DND-41 (cell line): ENCODE measurements at places on chromosomes 1 and 21.

- DNase-seq = no peak
- no peak overlapping the region for H3K27ac ChIP-seq
- H3K4me3 ChIP-seq = no peak overlapping the region
- H3K27me3 ChIP-seq = no peaks in the 10 kb centered on the region
- no peaks in the 10 kb centered on the region for H3K36me3 ChIP-seq
Measured at GRCh38 chr1:225940385-225941151, 452 bp downstream of the LEFTY2 start.

DNA sequence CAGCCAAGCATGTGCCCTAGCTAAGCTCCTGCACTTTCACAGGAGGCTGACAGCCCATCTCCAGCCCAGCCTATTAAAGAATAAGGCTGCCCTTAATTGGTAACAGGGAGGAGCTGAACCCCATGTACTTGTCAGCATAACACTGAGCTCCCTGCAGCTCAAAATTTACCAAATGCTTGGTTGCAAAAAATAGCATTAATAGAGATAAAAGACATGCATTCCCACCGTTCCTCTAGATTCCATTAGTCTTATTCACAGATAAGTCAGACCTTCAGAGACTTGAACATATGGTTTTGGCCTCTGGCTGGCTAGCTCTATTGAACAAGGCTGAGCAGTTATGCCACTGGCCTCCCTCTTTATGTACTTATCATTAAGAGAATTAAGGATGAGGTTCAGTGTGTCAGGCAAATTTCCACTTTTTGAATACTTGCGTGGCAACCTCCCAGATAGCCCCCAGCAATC lies 29.2 kb downstream of the OLFML3 start:
- no peak overlapping the region for H3K27ac ChIP-seq
- no peaks in the 10 kb centered on the region for H3K4me1 ChIP-seq
- no peak overlapping the region for H3K4me3 ChIP-seq
- no peaks in the 10 kb centered on the region for H3K36me3 ChIP-seq

DNA sequence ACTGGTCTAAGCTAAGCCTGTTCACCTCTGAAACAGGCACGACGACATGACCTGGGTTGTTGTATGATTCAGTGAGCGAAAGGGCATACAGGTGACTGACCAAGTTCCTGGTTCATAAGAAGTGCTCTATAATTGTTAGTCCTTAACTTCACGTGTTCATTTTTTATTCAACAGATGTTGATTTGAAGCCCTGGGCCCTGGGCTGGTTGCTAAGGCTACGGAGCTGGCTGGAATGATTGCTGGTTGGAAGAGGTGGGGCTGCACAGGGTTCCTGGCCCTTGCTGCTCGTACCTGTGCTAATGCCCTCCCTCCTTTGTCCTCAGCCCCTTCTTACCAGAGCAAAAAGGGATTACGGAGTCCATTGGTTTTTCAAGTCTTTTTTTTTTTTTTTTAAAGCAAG lies 111.3 kb upstream of the CSF3R start:
- no peak overlapping the region for H3K27ac ChIP-seq
- no peak for DNase-seq
- peaks cover 17% of the 10 kb centered on the region for H3K27me3 ChIP-seq
- H3K36me3 ChIP-seq = no peaks in the 10 kb centered on the region

GRCh38 chr1:29753771-29754572 lies 517.6 kb downstream of the PTPRU start:
- DNase-seq = no peak
- peaks cover 4% of the 10 kb centered on the region for H3K27me3 ChIP-seq
- H3K27ac ChIP-seq = no peak overlapping the region
- no peaks in the 10 kb centered on the region for H3K36me3 ChIP-seq
- no peaks in the 10 kb centered on the region for H3K4me1 ChIP-seq
- no peak overlapping the region for H3K4me3 ChIP-seq

DNA sequence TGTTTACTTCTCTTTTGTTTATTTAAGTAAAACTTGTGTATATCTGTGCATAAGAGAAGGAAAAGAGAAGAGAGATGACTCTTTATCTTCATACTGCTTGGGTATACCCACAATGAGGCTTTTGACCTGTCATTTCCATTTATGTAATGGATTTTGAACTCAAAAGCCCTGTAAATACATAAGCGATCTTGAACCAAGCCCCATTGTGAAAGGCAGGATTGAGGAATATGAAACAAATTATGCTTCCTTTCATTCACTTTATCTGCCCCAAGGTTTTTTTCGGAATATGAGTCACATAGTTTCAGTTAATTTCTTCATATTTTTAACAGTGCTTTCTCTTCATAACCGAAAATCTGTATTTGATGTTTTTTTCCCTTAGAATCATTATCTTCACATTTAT lies 21.4 kb downstream of the CNST start:
- no peak for DNase-seq
- H3K4me1 ChIP-seq = no peaks in the 10 kb centered on the region
- no peak overlapping the region for H3K4me3 ChIP-seq
- no peaks in the 10 kb centered on the region for H3K27me3 ChIP-seq
- H3K36me3 ChIP-seq = peaks cover 23% of the 10 kb centered on the region

GRCh38 chr1:154768456-154769125 lies 101.5 kb downstream of the KCNN3 start:
- no peak overlapping the region for H3K4me3 ChIP-seq
- H3K36me3 ChIP-seq = no peaks in the 10 kb centered on the region
- DNase-seq = no peak
- H3K27ac ChIP-seq = no peak overlapping the region

- H3K4me1 ChIP-seq = no peaks in the 10 kb centered on the region
- no peaks in the 10 kb centered on the region for H3K36me3 ChIP-seq
- H3K27ac ChIP-seq = no peak overlapping the region
Measured at GRCh38 chr1:68285046-68285445, 52.7 kb upstream of the WLS start.

DNA sequence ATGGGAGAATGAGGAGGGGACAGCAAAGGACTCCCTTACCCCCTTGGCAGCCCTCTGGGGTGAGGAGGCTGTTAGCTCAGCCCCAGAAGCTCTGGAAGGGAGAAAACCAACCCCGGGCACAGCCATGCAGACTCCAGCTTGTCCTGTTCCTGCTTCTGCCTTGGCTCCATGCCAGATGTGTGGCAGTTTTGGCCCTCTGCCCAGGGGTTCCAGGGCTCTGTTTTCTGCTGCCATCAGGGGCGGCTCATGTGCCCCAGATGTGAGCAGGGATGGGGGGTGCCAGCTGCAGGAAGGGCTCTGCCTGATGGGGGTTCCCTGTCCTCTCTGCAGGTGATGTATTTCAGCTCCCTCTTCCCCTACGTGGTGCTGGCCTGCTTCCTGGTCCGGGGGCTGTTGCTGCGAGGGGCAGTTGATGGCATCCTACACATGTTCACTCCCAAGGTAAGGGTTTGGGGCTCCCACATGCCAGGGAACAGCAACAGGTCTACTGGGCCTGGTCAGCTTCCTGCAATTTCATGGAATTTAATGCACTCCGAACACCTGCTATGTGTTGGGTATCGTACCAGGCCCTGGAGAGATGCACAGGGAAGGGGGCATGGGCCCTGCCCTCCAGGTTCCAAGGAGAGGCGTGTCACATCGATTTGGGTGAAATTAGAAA lies 26.1 kb downstream of the SLC6A17 start:
- no peaks in the 10 kb centered on the region for H3K4me1 ChIP-seq
- H3K27me3 ChIP-seq = peaks cover 6% of the 10 kb centered on the region
- no peak overlapping the region for H3K27ac ChIP-seq

DNA sequence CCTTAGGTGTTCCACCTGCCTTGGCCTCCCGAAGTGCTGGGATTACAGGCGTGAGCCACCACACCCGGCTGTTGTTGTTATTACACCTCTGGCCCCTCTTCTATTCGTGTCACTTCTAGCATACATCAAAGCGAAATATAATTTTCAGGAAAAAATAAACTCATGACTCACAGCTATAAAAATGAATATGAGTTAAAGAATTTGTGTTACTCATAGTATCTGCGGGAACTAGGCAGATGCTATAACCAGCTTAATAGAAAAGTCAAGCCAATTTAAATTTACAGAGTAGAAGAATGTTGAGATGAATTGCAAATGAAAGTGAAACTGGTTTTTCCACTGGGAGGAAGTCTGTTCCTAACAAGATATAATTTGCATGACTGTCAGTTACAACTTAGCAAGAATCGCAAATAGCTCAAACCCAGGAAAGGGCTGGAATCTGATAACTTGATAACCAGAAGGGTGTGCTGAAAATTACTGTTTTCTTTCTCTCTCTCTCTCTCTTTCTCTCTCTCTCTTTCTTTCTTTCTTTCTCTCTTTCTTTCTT lies 11.2 kb downstream of the OR2W3 start:
- H3K4me1 ChIP-seq = peaks cover 21% of the 10 kb centered on the region
- H3K27ac ChIP-seq = peak overlapping the region; percentile 63
- no peak overlapping the region for H3K4me3 ChIP-seq
- H3K36me3 ChIP-seq = no peaks in the 10 kb centered on the region
- DNase-seq = no peak

DNA sequence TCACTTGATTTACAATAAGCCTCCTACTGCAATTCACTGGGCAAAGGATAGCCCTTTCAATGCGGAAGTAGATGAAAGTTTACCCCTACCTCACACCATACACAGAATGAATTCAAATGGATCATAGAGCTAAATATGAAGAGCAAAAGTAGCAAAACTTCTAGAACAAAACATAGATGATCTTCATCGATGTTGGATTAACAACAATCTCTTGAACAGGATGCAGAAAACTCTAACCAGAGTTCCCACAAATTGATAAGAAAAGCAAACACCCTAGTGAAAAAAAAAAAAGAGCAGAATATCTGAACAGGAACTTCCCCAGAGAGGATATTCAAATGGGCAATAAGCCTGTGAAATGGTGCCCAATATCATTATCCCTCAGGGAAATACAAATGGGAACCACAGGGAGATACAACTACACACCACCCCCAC lies 1.9 kb upstream of the UBASH3A start:
- H3K4me3 ChIP-seq = no peak overlapping the region
- H3K27ac ChIP-seq = peak overlapping the region; percentile 27; the same call in 1 of the 2 replicates

- no peak for DNase-seq
- peaks cover 76% of the 10 kb centered on the region for H3K4me1 ChIP-seq
- peaks cover 61% of the 10 kb centered on the region for H3K36me3 ChIP-seq
- H3K27ac ChIP-seq = peak overlapping the region; percentile 77
Measured at GRCh38 chr1:41648844-41649243, 164.4 kb upstream of the EDN2 start.

DNA sequence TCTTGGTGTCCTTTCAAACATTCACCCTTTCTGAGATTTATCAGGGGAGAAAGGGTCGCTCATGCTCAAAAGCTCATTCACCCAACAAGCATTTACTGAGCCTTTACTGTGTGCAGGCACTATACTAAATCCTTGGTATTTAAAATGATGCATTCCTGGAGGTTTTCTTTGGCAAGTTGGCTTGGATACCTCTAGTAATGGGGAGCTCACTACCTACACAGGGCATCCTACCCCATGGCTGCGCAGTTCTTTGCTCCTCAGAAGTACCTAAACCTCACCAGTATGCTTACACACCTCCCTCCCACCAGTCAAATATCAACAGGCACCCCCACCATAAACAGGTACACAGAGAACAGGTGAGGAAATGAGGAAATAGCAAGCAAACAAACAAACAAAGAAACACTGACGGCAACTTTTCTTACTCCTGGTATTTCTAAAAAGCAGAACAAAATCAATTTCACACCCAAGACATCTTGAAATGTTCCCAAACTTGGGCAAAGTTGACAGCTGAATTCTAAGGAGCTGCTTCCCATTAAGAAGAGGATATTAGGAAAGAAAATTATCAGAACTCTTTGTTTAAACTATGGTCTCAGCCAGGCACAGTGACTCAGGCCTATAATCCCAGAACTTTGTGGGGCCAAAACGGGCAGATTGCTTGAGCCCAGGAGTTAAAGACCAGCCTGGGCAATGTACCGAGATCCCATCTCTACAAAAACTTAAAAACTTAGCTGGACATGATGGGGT lies 104.8 kb downstream of the PSMG1 start:
- no peaks in the 10 kb centered on the region for H3K27me3 ChIP-seq
- no peaks in the 10 kb centered on the region for H3K36me3 ChIP-seq
- no peaks in the 10 kb centered on the region for H3K4me1 ChIP-seq
- DNase-seq = no peak

GRCh38 chr1:221522529-221522940 lies 219.4 kb downstream of the DUSP10 start:
- no peaks in the 10 kb centered on the region for H3K36me3 ChIP-seq
- H3K4me1 ChIP-seq = no peaks in the 10 kb centered on the region
- no peaks in the 10 kb centered on the region for H3K27me3 ChIP-seq
- H3K4me3 ChIP-seq = no peak overlapping the region
- no peak overlapping the region for H3K27ac ChIP-seq
- DNase-seq = no peak

GRCh38 chr1:68963353-68963752 lies 466.5 kb upstream of the DEPDC1 start:
- H3K27me3 ChIP-seq = no peaks in the 10 kb centered on the region
- no peaks in the 10 kb centered on the region for H3K36me3 ChIP-seq
- DNase-seq = no peak
- H3K4me1 ChIP-seq = peaks cover 6% of the 10 kb centered on the region; the same call in 1 of the 2 replicates
- H3K4me3 ChIP-seq = no peak overlapping the region
- peak overlapping the region; percentile 57 for H3K27ac ChIP-seq

GRCh38 chr21:24428591-24429199 lies 1178.6 kb downstream of the MRPL39 start:
- DNase-seq = no peak
- H3K4me1 ChIP-seq = no peaks in the 10 kb centered on the region
- H3K27ac ChIP-seq = no peak overlapping the region
- no peaks in the 10 kb centered on the region for H3K27me3 ChIP-seq

- H3K27ac ChIP-seq = no peak overlapping the region
- no peaks in the 10 kb centered on the region for H3K4me1 ChIP-seq
- H3K27me3 ChIP-seq = no peaks in the 10 kb centered on the region
- no peak for DNase-seq
- no peak overlapping the region for H3K4me3 ChIP-seq
- H3K36me3 ChIP-seq = no peaks in the 10 kb centered on the region
Measured at GRCh38 chr1:50097791-50098190, 10.9 kb upstream of the ELAVL4 start.

DNA sequence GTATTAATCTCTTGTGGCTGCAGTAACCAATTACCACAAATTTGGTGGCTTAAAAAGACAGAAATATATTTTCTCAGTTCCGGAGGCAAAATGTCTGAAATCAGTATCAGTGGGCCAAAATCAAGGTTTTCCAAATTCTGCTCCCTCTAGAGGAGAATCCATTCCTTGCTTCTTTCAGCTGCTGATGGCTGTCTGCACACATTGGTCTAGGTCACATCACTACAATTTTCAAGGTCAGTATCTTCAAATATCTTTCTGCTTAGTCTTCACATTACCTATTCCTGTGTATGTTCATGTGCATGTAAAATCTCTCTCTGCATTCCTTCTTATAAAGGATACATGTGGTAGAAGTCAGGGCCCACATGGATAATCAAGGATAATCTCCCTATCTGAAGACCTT lies 999.4 kb downstream of the KCNT2 start:
- no peak for DNase-seq
- no peak overlapping the region for H3K4me3 ChIP-seq
- H3K4me1 ChIP-seq = no peaks in the 10 kb centered on the region
- no peaks in the 10 kb centered on the region for H3K36me3 ChIP-seq

DNA sequence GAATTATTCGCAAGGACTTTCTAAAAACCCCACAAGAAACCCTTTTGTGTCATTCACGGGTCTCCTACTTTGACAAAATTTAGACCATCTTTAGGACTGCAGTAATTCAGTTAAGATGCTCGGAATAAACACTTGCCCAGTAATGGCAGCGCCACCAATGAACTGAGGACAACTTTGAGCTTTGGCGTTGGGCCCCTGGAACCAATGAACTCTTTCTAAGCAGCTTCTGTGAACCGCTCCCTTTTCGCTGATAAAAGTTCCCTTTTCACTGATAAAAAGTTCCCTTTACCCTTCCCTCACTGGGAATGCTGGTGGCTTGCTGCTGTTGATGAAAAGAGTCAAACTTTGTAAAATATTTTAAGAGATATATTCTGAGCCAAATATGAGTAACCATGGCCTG lies 1.5 kb upstream of the MRPL55 start:
- H3K27ac ChIP-seq = no peak overlapping the region
- peaks cover 24% of the 10 kb centered on the region for H3K36me3 ChIP-seq
- H3K27me3 ChIP-seq = no peaks in the 10 kb centered on the region
- peaks cover 27% of the 10 kb centered on the region for H3K4me1 ChIP-seq
